ENCODE measurements at places on chromosomes 11 and 22. TPM values are rescaled to one million over a fixed set of nuclear protein-coding genes. Genes with fewer than 3 reads are reported as not detected.

- H3K4me3 ChIP-seq, result no peak overlapping the region
- H3K36me3 ChIP-seq, result no peaks in the 10 kb centered on the region
- no peak overlapping the region for H3K27ac ChIP-seq
These were observed 560.4 kb downstream of the TBC1D22A start for GRCh38 chr22:47322854-47323253.

Gene ZBTB44
- 57.4 TPM for total RNA-seq

Gene SULT4A1
- not detected for total RNA-seq

Gene EFEMP2
- 24.1 TPM for total RNA-seq

- no peak overlapping the region for H3K27ac ChIP-seq
- H3K27me3 ChIP-seq, result peaks cover 6% of the 10 kb centered on the region
- DNase-seq, result no peak
- no peak overlapping the region for H3K4me3 ChIP-seq
- no peaks in the 10 kb centered on the region for H3K4me1 ChIP-seq
These were observed 19.6 kb upstream of the ATXN10 start for GRCh38 chr22:45651931-45652528.

Gene CD3G
- total RNA-seq, result not detected

- H3K4me3 ChIP-seq, result no peak overlapping the region
- no peaks in the 10 kb centered on the region for H3K27me3 ChIP-seq
- DNase-seq, result no peak
- H3K4me1 ChIP-seq, result peaks cover 5% of the 10 kb centered on the region
- H3K27ac ChIP-seq, result no peak overlapping the region
- H3K36me3 ChIP-seq, result no peaks in the 10 kb centered on the region
These were observed 92.9 kb downstream of the PARVA start for GRCh38 chr11:12470236-12470635.

DNA sequence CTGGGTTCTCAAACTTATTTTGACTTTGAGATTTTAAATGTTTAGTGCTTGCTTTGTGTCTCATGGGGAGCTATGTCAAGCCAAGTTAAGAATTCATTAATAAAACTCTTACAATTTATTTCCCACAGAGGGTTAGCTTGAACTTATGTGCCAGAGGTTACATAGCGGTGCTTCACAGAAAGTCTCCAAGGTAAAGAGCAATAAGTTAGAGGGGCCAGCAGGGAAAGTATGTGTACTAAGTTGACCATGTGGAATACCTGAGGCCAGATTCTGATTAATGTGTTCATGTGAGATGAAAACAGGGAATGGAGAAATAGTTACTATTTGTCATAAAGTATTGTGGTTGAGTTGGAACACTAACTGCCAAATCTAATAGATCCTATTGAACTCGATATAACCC lies 149.3 kb downstream of the TMEM135 start:
- H3K27ac ChIP-seq, result no peak overlapping the region
- no peak overlapping the region for H3K4me3 ChIP-seq
- H3K27me3 ChIP-seq, result no peaks in the 10 kb centered on the region

Gene DENND5A
- 33.0 TPM for total RNA-seq

- H3K4me3 ChIP-seq, result no peak overlapping the region
- DNase-seq, result no peak
- H3K4me1 ChIP-seq, result no peaks in the 10 kb centered on the region
- H3K36me3 ChIP-seq, result no peaks in the 10 kb centered on the region
- no peaks in the 10 kb centered on the region for H3K27me3 ChIP-seq
These were observed 88.8 kb upstream of the CLDN5 start for GRCh38 chr22:19612866-19613572.

DNA sequence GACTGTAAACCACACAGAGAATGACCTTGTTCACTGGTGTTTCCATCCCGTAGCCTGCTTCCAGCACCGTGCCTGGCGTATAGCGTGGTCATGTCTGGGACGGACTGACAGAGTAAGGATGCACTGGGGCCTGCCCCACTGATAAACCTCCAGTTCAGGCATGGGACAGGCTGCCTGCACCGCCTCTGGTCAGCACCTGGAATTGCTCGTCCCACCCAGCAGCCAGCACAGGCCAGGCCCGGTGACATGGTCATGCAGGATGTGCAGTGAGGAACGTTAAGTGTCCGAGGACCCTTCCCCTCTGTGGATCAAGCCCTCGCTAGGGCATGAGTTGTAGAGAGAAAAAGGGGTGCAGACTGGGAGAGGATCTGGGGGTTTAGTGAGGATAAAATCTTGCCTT lies 44.8 kb downstream of the LMO1 start:
- H3K4me3 ChIP-seq, result no peak overlapping the region
- no peaks in the 10 kb centered on the region for H3K27me3 ChIP-seq
- no peak overlapping the region for H3K27ac ChIP-seq
- DNase-seq, result no peak

Gene SHISAL1
- not detected for total RNA-seq
